ENCODE measurements at places on chromosomes 2 and 18.

DNA sequence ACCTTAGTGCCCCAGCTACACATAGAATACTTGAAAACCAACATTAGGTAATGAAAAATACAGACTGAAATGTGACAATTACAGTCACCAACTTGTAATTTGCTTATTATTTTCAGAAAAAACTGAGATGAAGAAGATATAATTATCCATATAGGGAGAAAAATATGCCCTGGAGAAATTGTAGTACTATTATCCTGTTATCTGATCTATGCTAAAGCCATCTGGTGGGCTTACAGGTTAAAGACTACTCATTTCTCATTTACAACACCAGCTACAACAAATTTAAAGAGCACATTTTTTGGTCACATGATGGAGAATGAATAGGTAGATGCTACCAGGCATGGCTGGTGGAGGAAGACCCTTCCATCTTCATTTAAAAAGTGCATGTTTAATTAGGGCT lies 79.6 kb upstream of the NYAP2 start:
- no peak for DNase-seq

DNA sequence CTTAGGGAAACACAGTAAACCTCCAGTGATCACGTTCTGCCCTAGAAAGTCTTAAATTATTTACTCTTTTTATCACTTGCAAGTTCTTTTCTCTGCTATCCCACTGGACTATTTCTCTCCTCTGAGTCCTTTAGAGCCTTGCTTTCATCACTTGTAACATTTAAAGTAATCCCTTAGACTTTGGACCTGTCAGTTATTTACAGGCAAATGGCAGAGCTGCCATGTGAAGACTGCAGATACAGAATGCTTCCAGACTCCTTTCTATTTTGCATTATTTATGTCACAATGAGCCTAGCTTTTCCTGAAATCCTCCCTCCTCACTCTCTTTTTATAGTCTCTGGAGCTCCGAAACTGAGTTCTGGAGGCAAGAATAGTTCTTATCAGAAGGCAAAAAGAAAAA lies 325.6 kb upstream of the TRIB2 start:
- DNase-seq = no peak

DNA sequence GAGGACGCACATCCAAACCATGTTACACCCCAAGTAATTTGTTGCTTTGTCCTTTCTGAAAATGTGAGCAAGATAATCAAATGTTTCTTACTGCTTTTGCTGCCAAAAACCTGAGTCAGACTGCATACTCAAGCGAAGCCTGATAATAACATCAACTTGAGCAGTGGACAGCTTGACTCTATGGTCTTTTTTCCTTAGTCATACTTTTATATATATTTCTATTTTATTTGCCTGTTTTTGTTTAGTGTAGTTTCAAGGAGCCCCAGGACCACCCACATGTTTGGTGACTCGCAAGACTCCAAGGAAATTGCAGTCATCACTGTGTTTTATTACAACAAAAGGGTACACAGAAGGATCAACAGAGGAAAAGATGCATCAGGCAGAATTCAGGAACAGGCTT lies 688.4 kb upstream of the PIK3C3 start:
- DNase-seq = no peak

DNA sequence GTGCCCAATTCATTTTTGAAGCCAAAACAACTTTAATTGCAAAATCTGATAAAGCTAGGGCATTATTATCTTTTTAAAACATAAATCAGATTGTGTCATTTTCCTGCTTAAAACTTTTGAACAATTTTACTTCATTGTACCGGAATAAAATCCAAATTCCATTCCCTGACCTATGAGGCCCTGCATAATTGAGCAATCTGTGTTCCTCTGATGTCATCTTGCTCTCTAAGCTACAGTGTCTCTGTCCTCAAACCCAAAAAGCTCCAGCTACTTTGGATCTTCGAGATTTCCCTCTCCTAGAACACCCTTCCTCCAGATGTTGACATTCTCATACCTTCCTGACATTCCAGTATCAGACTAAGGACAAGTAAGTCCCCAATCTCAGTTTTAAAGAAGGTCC lies 395.9 kb downstream of the LRATD1 start:
- no peak for DNase-seq

DNA sequence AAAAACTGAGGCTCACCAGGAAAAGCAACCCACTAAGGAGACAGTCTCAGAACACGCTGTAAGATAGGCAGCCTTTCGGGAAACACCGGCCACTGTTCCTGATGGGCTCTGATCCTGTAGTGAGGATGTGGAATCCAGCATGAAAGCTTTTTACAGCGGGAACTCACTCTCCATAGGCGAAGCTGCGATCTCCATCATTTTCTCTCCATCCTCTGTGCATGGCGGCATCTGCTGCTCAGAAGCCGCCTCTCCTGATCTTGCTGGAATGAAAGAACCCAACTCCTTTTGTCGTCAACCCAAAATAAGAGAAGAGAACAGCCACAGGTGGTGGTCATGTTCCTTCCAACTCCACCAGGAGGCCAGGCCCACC lies 49.9 kb downstream of the TMEM18 start:
- no peak for DNase-seq

DNA sequence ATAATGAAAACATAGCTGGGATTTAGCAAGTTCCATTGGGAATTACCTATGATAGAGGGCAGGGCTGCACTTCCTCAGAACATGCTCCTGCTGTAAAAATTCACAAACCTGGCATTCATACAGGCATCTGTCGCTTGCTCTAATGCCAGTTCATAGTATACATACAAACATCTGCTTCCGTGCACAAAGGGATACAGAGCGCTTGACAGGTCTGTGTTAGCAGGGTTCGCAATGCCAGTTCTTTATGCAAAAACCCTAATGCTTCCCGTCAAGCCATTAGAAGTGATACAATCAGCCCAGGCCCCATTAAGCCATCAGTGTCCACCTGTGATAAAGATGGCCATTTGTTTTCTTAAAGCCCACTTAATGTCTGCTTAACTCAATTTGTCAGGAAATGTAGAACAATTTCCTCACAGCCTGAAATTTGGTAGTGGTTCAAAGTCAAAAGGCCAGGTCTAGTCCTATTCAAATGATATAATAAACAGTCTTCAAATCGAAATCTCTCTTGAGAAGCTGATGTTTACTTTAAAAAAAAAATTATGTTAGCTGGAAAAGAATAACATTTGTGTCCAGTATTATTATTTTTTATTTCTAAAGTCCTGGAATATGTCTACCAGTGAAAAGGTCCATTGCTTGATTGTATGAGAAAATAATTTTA lies 556.3 kb downstream of the ARHGAP15 start:
- DNase-seq = no peak

DNA sequence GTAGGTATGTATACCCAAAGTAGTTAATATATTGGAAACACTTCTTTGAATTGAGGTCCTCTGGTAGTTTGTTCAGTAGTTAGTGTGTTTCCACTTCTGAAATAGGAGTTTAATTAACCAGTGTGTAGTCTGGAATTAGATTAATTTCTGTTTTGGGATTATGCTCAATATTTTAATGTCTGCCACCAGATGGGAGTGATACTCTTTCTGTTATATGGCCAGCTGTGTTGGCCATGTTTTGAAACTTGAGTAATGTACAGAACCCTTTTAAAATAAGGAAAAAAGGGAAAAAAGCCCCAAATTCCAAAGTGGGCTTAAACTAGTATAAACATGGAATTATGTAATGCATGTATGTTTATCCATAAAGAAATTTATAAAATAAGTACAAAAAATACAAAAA lies 147.7 kb downstream of the CTNNA2 start:
- no peak for DNase-seq

DNA sequence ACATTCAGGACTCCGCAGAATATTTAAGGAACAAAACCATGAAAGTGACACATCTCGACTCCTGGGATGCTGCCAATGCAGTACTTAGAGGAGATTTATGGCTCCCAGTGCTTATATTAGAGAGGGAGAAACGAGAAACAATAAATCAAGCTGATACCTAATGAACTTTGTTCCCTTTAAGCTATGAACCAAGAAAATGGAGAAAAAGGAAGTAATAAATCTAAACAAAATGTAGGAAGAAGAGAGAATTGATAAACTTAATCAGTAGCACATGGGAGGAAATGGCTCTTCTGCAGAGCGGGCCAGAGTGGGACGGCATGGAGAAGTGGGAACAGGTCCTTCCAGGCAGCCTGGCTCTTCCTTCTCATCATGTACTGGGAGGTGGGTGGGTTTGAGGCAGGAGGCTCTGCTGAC lies 42.7 kb downstream of the NPPC start:
- no peak for DNase-seq

- DNase-seq = no peak
Observed at GRCh38 chr18:36849288-36850006, 20.5 kb downstream of the KIAA1328 start.

- DNase-seq = no peak
Observed at GRCh38 chr2:69734035-69734611, 7.8 kb upstream of the ANXA4 start.

DNA sequence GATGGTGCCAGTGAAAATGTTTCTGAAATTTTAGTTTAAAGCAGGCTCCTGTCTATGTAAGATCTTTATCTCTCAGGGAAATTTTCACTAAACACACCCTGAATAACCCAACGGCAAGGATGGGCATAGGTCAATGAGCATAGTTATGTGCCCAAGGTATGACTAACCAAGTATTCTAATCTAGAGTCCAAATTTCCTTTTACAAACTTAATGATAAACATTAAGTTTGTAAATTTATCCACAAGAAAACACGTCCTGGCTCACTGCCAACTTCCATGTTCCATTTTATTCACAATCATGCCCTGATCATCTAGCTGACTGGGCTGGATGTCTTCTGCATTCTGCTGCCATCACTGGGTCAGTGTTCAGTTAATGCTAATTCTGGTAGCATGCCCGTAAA lies 151.2 kb downstream of the SRBD1 start:
- no peak for DNase-seq

DNA sequence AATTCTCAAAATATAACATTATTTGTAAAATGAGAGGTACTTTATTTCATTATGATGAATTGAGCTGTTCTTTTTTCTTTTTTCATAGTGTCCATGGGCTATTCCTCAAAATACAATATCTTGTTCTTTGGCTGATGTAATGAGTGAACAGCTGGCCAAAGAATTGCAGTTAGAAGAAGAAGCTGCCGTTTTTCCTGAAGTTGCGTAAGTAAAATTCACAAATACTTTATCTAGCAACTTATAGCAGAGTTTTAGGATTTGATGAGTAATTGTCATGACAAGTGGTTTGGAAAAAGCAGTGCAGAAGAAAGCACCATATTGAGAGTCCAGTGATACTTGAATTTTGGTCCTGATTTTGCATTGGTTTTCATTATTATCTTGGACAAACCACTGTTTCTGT lies 9.8 kb downstream of the RIOK3 start:
- DNase-seq = no peak

GRCh38 chr2:128689971-128690370 lies 371.3 kb upstream of the HS6ST1 start:
- DNase-seq = no peak

GRCh38 chr2:82182270-82182669 lies 1877.7 kb upstream of the LRRTM1 start:
- no peak for DNase-seq

DNA sequence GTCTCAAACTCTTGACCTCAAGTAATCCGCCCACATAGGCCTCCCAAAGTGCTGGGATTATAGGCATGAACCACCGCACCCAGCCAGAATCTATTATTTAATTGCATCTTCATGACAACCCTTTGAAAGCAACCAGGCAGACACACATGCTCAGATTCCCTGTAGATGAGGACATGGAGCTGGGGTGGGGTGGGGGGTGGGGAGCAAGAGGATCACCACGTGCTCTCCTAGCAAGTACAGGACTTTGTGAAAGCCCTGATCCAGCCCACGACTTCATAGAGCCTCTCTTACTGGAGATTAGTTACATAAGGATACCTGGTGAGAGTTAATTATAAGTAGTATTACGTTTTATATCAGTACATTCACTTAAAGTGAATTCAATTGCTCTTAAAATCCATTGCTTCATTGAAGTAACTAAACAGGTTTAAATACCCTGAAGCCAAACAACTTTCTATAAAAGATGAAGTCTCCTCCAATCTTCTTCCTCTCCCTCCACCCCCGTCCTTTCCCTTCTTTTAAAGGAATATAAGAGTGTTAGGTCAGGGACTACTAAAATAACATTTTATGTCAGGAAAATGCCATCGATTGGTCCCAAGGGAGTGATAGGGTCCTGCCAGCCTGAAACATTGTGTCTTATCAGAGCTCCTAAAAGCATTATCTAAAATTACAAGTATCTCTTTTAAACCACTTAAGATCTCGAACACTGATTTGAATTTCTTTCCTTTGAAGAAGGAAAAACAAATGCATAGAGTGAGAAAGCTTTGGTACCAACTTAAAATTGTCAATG lies 123.9 kb downstream of the EPHA4 start:
- no peak for DNase-seq

DNA sequence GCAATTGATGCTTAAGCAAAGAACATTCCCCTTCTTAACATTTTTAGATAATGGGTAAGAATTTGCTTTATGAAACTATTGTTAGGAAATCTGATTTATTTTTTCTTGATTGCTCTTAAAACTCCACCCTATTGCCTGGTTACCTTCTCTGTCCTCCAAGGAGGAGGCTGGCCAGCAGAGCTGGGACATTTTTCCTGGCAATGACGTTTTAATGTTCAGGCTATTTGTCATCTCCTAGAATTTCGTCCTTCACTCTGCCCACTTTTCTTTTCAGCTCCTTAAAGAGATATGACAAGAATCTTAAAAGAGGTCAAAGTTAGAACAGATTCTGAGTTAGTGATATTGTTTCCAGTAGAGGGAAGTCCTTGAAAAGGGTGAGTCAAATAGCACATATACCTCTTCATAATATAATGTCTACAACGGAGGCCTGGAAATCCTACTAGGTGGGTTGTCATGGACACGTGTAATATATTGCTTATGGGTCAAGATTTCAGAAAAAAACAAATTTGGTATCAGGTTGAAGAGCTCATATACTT lies 141.0 kb downstream of the CMPK2 start:
- no peak for DNase-seq

- no peak for DNase-seq
Observed at GRCh38 chr2:196125596-196125995, 45.8 kb downstream of the STK17B start.

DNA sequence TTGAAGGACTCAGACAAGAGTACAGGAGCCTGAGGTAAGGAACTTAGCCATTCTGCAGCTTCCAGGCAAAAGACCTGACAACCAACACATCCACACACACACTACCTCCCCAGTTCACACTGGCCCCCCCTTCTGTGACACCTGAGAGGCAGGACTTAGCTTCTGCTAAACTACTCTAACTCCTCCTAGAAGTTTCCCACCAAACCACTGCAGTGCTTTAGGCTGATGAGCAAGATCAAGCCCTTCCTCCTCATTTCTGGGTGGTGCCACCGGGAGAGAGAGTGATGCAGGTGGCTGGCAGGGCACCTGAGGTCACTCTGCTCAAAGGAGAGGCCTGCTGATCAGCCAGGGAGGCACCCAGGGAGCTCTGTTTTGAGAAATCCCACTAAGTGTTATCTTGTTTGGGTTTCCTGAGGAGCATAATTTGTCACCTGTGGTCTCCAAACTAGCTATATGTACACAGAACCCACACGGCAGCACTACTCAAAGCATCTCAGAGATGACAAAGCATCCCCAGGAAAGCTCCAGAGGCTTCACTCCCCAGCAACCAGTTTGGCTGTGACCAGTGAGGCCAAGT lies 188.4 kb downstream of the MYO5B start:
- DNase-seq = no peak
